Stimulated activated naive CD4-positive, alpha-beta T cell (primary cell): ENCODE measurements at places on chromosomes 11 and 22.

- no peak for DNase-seq
These were observed 11.8 kb downstream of the SLC25A45 start for GRCh38 chr11:65370659-65371049.

- DNase-seq, result no peak
These were observed 45.5 kb downstream of the PACSIN2 start for GRCh38 chr22:42969348-42969975.

DNA sequence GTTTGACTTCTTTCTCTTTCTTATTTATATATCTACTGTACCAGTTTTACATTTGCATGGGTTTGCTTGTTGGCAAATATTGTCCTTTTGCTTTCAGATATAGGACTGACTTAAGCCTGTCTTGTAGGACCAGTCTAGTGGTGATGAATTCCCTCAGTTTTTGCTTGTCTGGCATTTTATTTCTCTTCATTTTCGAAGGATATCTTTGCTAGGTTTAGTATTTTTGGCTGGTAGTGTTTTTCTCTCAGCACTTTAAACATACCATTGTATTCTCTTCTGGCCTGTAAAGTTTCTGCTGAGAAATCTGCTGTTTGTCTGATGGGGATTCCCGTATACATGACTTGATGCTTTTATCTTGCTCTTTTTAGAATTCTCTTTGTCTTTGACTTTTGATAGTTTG is 14.2 kb upstream of the ZBED5 start:
- no peak for DNase-seq

- no peak for DNase-seq
These were observed 9.6 kb downstream of the PLEKHA7 start for GRCh38 chr11:17004486-17005148.

GRCh38 chr11:72767203-72768062 is 15.2 kb upstream of the ARAP1 start:
- no peak for DNase-seq

- no peak for DNase-seq
These were observed 33.6 kb upstream of the SUSD2 start for GRCh38 chr22:24147666-24148065.

DNA sequence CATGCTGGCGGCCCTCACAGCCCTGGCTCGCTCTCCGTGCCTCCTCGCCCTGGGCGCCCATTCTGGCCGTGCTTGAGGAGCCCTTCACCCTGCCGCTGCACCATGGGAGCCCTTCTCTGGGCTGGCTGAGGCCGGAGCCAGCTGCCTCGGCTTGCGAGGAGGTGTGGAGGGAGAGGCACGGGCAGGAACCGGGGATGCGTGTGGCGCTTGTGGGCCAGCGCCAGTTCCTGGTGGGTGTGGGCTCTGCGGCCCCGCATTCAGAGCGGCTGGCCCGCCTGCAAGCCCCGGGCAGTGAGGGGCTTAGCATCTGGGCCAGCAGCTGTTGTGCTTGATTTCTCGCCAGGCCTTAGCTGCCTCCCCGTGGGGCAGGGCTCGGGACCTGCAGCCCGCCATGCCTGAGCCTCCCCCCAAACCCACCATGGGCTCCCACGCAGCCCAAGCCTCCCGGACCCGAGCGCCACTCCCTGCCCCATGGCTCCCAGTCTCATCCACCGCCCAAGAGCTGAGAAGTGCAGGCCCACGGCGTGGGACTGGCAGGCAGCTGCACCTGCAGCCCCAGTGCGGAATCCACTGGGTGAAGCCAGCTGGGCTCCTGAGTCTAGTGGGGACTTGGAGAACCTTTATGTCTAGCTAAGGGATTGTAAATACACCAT is 163.4 kb upstream of the LRRC4C start:
- no peak for DNase-seq

DNA sequence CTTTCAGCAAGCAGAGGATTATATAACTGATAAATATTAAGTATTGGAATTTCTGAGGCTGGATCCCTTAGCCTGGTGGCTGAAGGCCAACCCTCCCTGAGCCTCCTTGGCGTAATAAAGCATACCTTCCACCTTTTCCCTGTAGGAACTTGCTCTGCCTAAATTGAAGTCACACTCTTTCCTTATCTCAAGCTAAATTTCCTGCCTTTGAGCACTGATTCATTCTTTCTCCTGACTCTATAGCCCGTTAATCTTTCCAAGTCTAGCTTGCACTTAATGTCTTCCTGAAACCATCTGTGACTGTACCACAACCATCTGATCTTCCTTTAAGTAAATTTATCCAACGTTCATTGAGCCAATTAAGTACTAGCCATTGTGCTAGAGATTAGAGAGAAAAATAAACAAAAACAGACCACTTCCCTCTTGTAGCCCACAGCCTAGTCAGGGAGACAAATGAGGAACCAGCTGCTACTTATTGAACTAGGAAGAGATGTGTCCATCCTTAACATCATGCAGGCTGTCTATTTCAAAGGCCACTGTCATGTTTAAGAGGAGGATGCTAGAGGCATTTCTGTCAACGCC is 62.9 kb downstream of the GRK3 start:
- DNase-seq, result no peak

GRCh38 chr11:72773291-72773690 is 20.6 kb downstream of the STARD10 start:
- no peak for DNase-seq

- no peak for DNase-seq
These were observed 69.3 kb upstream of the CLTCL1 start for GRCh38 chr22:19360862-19361261.

DNA sequence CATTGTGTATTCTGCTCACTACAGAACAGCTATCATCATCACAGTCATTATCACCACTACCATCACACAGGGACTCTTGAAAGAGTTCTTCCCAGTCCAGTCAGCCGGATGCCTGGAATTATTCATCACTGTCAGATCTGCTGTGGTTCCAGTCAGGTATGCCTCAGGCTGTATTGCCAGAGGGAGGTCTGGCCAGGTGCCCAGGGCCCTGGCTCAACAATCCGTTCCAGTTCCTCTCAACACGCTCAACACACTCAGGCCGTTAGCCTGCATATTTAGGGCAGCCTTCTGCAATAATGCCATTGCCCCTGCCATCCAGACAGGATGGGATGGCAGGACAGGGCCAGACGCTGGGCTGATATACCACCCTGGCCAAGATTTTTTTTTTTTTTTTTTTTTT is 28.6 kb upstream of the RASL10A start:
- no peak for DNase-seq

DNA sequence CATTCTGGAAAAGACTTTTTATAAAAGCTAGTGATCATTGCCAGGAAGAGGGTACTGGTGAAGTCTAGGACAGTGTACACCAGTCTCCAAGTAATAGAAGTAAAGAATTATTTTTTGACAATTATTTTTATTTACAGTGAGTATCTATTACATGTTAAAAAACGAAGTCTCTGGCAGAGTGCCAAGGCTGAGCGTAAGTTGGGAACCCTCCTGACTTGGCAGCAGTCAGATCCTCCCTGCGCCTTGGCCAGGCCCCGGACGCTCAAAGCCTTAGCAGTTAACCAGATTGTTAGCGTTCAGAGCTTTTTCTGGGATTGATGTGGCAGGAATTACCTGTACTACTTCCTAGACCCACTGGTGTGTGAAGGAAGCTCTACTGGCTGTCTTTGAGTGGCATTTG is 38.1 kb upstream of the CTTN start:
- DNase-seq, result no peak

GRCh38 chr11:45918331-45918941 is 759 bp upstream of the PEX16 start:
- peak; percentile 55 for DNase-seq

- DNase-seq, result no peak
These were observed 16.4 kb downstream of the KIAA0930 start for GRCh38 chr22:45224331-45224730.

DNA sequence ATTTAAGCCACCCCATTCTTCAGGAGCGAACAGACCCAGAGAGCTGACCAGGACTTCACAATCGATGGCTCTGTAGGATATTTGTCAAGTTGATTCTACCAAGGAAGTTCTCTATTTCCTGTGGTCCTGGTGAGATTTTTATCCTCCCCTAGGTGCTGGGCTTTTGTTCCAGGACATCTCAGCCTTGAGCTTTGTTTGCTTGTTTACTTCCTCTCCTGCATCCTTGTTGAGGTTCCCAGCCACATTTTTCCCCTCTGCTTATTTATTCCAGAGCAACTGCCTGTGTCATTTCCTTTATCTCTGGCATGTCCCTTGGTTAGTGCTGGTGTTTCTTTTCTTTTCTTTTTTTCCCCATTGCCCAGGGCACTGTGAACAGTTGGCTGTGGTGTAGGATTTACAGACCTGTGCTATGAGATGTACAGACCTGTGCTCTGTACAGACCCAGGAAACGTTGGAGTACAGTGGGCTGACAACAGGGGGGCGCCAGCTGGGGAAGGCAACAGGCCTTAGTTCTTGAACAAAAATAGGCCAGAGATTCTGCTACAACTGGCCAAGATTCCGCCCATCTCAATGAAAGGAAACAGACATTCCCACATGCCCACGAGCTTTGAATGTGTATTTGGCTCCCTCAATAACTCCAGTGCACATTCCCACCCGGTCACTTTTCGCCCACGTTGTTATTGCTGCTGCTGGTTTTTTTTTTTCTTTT is 235.9 kb upstream of the DDI1 start:
- DNase-seq, result no peak

DNA sequence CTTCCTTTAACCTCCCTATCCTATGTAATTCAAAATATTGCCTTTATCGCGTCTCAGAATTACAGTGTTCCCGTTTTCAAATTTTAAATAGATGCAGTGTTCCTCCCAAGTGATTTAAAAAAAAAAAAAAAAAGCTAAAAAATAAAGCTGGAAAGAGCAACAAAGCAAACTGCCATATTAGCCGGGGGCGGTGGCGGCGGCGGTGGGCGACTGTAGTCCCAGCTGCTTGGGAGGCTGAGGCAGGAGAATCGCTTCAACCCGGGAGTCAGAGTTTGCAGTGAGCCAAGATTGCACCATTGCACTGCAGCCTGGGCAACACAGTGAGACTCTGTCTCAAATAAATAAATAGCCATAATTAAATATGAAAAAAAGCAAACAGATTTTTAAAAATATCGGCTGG is 5.5 kb upstream of the AGBL2 start:
- DNase-seq, result no peak

GRCh38 chr22:31441652-31442051 is 42.2 kb downstream of the DRG1 start:
- no peak for DNase-seq

DNA sequence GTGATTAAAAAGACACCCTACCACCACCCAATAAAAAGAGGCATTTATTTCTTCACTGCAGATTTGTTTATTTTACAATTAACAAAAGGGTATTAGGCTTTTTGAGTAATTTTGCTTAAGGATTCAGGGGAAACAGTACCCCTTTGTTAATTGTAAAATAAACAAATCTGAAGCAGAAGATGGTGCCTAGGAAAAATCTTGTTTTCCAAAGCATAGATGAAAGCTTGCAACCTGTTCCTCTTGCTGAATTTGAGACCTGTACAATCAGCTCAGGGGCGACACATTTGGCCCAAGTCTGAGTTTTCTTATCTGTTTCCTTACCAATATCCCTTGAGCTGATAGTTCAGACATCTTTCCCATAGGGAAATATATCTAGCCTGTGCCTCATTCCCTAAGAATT is 171.9 kb downstream of the GRIA4 start:
- no peak for DNase-seq

DNA sequence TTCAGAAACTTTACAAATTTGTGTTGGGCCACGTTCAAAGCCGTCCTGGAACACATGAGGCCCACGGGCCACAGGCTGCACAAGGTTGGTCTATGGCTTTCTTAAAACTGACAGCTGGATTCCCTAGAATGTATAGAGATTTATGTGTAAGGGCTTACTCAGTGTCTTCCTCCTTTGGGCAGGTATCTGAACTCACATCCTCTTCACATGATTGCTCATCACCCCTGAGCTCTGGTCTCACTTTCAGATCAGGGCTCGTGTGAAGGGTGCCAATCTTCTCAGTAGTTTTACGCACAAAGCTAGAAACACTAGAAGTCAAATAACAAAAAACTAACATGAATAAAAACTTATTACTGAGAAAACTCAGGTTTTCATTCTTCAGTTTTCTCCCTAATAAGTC is 27.1 kb downstream of the HPS5 start:
- no peak for DNase-seq

DNA sequence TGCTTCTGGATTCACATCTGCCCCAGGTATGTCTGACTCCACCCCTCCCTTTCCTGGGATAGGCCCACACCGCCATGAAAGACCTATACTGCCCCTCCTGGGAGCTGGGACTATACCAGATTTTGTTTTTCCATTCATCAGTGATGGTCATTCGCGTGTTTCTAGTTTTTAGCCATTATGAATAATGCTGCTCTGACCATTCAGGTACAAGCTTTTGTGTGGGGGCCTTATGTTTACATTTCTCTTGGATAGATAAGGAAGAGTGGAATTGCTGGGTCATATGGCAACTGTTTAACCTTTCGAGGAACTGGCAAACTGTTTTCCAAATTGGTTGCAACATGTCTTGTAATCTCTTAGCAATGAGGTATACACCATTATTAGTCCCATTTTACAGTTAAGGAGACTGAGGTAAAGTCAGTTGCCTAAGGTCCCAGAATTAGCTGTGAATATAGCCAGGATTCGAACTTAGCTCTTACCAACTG is 1.2 kb upstream of the TBC1D10A start:
- DNase-seq, result no peak
